Inflammatory macrophage treated with lipopolysaccharide for 1 hour (primary cell): ENCODE measurements at places on chromosomes 6 and 20.

DNA sequence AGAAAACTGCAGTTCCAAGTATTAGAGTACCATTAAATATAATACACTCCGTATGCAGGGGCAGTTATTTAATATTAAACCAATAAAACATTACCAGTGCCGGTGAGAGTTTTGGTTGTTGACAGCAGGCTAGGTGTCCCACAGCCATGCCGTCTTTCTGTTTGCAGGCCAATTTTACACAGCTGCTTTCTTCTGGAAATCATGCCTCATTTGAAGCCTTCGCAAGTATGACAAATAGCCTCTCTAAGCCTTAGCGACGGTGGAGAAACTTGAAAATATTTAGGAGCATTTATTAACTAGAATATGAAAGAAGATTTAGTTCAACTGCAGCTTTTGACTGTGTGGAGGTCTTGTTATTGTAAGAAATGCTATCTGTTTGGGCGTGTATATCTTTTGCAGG is 226.0 kb downstream of the BMP2 start:
- DNase-seq = no peak

- no peak for DNase-seq
Measured at GRCh38 chr20:34970846-34971560, 15.3 kb downstream of the MYH7B start.

- no peak for DNase-seq
Measured at GRCh38 chr6:100447081-100447899, 17.4 kb downstream of the SIM1 start.

GRCh38 chr6:32613475-32613874 is 23.7 kb upstream of the HLA-DQA1 start:
- no peak for DNase-seq

GRCh38 chr6:1781152-1781816 is 171.6 kb downstream of the FOXC1 start:
- DNase-seq = no peak

DNA sequence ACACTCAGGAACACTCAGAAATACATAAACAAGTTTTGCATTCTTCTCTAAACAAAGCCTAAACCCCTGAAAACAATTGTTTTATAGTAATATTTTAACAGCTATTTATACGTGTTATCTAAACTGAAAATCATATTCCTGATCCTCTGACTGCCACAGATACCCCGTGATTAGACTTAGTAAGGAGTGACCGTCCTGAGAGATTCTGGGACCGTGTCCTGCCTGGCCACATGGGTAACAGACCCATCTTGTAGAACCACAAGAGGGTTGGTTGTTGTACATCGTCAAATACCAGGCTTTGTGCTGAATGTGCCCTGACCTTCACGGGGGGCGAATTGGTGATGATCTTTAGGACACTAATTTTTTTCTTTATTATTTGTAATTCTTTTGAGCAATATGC is 214.4 kb downstream of the TMEM242 start:
- no peak for DNase-seq

- DNase-seq = no peak
Measured at GRCh38 chr6:41624621-41625380, 13.5 kb upstream of the MDFI start.

- no peak for DNase-seq
Measured at GRCh38 chr20:58996226-58996611, 10.8 kb downstream of the CTSZ start.

DNA sequence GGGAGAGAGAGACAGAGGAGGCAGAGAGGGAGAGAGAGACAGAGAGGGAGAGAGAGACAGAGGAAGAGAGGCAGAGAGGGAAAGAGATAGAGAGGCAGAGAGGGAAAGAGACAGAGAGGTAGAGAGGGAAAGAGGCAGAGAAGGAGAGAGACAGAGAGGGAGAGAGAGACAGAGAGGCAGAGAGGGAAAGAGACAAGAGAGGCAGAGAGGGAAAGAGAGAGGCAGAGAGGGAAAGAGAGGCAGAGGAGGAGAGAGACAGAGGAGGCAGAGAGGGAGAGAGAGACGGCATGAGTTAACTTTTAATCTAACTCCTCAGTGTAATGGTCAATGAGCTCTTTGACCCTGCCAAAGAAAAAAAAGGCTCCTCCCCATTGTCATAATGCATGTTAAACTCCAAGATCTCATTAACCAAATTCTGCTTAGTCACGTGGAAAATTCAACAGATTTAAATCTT is 7.1 kb downstream of the ELOVL2 start:
- DNase-seq = no peak

DNA sequence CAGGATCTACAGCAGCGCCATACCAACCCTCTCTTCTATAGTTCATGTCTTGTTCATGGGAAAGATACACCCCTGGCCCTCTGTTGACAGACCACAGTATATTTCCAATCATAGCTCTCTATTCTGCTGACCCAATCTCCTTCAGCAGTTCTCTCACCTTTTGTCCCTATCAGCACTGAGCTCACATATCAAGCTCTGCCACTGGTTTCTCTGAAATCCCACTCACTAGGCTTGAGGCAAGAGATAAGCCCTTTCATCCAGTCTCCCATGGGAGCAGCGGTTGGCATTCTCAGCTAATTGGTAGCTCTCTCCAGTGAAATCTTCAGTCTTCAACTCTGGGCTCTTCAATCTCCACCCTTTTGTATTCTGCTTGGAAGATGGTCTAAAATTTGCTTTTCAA is 313.4 kb downstream of the GJA1 start:
- DNase-seq = no peak

GRCh38 chr6:104540743-104541142 is 319.0 kb downstream of the HACE1 start:
- DNase-seq = no peak

- no peak for DNase-seq
Measured at GRCh38 chr20:51100617-51101016, 77.7 kb upstream of the KCNG1 start.

GRCh38 chr6:100678027-100678426 is 203.1 kb downstream of the ASCC3 start:
- DNase-seq = no peak
